ENCODE measurements at places on chromosomes 6 and 20.

- DNase-seq, result no peak
Observed at GRCh38 chr20:51183451-51183850, 160.5 kb upstream of the KCNG1 start.

- DNase-seq, result no peak
Observed at GRCh38 chr6:34460796-34461507, 4.9 kb upstream of the PACSIN1 start.

DNA sequence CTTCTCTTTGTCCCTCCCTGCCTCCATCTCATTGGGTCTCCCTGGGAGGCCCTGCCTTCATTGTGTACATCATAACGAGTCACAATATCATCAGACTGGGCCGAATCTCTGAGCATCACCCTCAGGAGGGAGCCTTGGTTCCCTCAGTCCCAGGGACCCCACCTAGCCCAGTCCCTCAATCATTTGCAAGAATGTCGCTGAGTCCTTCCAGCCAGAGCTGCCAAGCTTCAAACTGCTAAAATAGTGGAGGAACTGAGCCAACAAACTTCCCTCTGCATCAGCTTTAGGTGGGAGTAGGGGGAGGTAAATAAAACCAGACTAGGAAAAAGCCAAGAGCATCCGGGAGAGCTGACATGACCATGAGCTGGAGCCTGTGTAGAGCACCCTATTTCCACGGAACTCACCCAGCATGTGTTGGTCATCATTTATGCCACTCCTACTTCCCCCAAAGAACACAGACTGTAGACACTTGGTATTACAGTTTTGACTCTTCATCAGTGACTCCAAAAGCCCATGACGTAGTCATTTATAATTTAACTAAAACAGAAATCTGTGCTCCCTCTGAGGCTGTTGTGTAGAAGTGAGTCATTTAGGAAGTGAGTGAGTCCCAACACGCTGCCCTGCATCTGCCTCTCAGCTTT, 28.8 kb upstream of the IL17A start:
- no peak for DNase-seq

GRCh38 chr20:43404878-43405277, 52.8 kb upstream of the SRSF6 start:
- no peak for DNase-seq

DNA sequence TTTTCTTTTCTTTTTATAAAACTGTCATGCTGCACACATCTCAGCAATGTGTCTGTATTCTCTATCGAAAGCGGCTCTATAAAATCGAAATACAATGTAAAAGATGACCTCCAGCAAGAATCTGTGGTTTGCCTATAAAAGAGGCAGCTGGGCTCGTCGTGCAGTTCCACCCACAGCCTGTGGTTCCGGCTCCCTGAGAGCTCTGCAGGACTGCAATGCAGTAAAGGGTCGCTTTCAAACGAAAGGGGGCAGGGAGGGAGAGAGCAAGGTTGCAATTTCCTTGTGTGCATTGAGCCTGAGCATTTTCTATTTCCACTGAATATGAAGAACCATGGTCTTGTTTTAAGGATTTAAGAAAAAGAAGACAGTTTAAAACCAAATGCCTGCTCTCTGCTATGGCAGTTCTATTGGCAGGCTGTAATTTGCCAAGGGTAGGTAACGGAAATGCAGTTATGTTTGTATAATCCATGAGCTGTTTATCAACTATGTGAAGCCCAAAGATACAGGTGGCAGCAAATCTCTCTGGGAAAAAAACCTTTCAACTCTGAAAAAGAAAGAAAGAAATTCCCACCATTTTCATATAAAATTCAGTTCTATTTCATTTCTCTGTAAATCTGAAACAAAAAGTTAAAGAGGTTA, 236.5 kb downstream of the HACE1 start:
- DNase-seq, result peak; percentile 21

Measured in nephron progenitor cell (in vitro differentiated cells).